ENCODE measurements at places on chromosomes 2 and 18.

- no peak for DNase-seq
Measured at GRCh38 chr2:225415792-225416191, 16.3 kb downstream of the NYAP2 start.

- no peak for DNase-seq
Measured at GRCh38 chr2:102083393-102083703, 59.2 kb upstream of the IL1R1 start.

GRCh38 chr2:149924028-149924427, 336.5 kb upstream of the MMADHC start:
- DNase-seq, result no peak

GRCh38 chr2:71498261-71498701, 44.9 kb downstream of the DYSF start:
- no peak for DNase-seq

DNA sequence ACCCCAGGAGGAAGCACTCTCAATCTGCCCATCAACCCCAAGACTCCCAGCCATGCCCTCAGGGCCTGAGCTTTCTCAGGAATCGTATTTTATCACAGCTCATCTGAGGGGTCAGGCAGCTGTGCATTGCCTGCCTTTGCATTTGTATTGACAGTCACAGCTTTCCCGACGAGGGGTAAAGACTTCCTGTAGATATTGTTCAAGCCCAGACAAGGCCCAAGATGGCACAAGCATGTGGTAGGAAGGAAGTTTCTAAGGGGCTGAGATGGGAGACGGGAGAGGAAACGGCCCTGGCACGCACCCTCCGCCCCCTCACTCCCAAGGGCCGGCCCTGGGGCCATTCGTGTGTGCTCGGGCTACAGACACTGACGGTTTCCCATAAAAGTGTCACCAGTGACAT, 34.2 kb upstream of the PRLH start:
- DNase-seq, result no peak

DNA sequence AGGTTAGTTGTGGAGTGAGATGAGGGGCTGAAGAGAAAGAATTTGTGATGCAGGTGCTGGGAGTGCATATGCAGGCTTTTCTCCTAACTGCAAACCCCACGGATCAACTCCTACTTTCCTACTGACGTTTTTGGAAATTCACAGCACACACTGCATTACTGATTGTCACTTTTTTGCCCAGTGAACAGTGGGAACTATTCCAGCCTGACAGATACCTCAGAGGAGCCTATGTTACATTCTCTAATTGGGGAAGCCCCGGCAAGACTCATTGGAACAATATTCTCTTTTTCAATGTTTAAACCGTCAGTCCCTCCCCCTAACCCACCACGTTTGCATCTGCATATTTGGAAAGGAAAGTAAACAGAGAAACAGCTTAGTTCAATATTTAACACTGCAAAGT, 126.2 kb downstream of the DPP4 start:
- DNase-seq, result no peak

DNA sequence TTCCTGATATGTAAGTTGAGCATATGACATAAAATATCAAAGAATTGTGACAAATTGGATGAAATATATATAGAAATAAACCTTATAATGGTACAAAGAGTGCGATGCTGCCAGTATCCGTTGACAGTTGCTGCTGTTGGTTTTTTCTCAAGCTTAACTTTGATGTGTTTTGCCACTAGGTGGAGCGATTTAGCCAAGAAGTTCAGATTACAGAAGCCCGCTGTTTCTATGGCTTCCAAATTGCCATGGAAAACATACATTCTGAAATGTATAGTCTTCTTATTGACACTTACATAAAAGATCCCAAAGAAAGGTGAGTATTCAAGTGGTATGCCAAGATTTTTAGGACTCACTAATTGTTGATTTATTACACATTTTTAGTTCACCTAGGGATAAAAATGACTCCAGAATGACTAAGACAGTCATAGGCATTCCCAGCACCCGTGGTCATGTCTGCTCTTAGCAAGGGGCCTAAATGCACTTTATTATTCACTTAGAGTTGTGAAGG, 2.1 kb downstream of the RRM2 start:
- peak; percentile 95 for DNase-seq

- no peak for DNase-seq
Measured at GRCh38 chr2:206766057-206766930, 888 bp downstream of the FASTKD2 start.

- no peak for DNase-seq
Measured at GRCh38 chr2:20544153-20544747, 97.4 kb downstream of the RHOB start.

- no peak for DNase-seq
Measured at GRCh38 chr2:29255004-29255403, 139.8 kb downstream of the CLIP4 start.

DNA sequence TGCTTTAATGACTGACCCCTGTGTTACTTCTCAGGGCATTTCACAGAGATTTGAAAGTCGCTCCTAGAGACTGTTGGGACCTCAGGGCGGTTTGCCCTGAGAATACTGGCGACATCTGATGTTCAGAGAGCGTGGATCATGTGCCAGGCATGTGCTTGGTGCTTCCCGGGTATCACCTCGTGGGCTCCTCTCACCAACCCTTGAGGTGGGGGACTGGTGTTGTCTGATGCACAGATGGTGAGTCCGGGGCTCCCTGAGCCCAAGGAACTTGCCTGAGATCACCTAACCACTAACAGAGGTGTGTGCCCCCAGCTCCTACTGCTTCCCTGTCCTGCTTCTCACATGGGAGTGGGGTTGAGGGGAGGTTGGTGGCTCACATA, 16.2 kb downstream of the ATOH8 start:
- no peak for DNase-seq

Data from spinal cord (tissue), 10 donors.